ENCODE measurements at places on chromosomes 4 and X.

GRCh38 chr4:189001283-189001970, 862.2 kb downstream of the TRIML1 start:
- no peak for DNase-seq

DNA sequence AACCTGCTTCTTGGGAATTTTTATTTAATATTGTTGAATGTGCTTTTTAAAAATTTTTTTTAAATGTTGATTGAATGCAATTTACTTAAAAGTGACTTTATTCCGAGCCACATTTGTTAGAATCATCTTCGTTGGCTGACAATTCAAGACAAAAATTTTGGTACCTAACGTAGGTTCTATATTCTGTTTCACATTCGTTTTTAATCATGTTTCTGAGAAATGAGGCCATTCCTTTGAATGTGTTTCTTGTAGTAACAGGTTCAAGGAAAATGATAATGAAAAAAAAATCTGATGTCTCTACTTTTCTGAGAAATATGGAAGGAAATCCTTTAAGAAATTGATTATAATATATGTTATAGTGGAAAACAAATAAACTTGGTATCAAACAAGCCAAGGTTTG, 92.3 kb upstream of the DCLK2 start:
- no peak for DNase-seq

DNA sequence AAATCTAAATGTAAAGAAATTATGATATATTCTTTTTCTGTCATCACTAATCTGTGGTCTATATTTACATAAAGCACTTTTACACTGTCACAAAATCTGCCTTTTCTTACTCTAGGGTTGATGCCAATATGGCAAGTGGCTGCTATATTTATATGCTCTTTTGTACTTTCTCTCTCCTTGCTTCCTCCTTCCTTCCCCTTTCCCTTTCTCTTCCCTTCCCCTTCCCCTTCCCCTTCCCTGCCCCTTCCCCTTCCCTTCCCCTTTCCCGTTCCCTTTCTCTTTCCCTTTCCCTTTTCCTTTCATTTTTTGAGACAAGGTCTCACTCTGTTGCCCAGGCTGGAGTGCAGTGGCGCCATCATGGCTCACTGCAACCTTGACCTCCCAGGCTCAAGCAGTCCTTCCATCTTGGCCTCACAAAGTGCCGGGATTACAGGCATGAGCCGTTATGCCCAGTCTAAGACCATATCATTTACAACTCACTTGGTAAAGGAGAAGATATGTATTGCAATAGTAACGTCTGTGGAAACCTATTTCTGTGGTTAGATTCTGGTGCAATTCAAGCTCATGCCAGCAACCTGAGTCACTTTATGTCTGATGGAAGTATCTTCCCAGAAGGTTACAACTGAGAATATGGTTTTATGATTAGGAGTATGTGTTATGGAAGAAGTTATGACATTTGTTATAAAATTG, 13.9 kb upstream of the PLAC8 start:
- peak; percentile 60 for DNase-seq

DNA sequence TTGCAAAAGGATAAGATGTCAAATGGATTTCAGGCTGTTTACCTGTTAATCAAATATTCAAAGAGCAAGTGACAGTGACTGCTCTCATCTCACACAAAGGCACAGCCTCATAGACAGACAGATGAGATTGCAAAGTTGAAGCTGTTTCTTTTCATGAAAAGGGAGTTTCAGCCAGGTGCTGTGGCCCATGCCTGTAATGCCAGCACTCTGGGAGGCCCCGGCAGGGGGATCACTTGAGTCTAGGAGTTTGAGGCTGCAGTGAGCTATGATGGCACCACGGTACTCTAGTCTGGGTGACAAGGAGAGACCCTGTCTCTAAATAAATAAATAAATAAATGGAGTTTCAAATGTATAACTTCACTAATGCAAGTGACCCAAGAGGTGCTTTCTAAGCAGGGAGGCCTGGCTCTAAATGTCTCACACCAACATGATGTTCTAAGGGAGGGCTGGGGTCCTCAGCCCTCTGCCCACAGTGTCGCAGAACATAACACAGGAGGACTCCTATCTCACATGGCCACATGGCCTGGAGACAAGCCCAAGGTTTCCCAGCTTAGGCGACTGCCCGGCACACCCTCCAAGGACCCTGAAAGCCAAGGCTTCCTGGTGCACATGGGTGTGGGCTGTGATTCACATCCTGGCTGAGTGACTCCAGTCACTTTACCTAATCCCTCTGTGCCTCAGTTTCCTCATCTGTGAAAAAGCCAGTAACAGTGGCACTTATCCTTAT, 26.8 kb downstream of the PPP2R2C start:
- no peak for DNase-seq

- no peak for DNase-seq
These were observed 423 bp downstream of the RPL39 start for GRCh38 chrX:119790977-119791436.

GRCh38 chr4:105461221-105461620, 12.6 kb downstream of the PPA2 start:
- DNase-seq = no peak

DNA sequence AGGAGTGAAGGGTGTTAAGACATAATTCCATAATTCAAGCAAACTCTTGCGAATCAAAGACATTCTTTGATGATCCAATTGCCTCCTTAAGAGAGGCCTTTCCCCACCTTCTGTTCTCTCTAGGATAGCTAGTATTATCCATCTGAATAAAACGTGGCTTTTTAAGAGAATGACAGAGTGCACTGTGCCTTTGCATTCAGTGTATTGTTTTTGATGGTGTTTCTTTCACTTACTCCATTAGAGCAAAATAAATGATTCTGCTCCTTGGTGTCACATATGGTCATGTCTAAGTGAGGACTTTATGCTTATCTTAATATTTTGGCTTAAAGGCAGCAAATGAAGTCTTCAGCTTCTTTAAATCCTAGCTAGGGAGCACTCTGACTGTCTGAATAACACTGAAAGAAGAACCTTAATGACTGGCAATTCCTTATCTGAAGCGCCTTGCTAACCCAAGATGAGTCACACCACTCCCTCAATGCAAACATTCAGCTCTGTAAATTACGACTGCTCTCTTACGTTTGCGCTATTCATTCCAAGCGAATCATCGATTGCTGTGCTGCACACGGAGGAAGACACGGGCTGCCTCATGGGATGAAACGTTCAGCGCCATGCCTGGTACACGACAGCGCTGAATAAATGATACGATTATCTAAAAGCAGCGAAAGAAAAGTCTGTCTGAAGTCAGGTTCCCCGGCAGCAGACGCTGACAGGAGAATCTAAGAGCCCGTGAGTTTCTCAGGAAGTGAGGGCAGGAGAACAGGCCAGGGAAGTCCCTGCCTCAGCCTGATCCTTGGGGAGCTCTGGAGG, 35.1 kb upstream of the GEMIN8 start:
- DNase-seq = peak; percentile 39

- DNase-seq = no peak
These were observed 377.1 kb upstream of the HS3ST1 start for GRCh38 chr4:11805842-11806241.

DNA sequence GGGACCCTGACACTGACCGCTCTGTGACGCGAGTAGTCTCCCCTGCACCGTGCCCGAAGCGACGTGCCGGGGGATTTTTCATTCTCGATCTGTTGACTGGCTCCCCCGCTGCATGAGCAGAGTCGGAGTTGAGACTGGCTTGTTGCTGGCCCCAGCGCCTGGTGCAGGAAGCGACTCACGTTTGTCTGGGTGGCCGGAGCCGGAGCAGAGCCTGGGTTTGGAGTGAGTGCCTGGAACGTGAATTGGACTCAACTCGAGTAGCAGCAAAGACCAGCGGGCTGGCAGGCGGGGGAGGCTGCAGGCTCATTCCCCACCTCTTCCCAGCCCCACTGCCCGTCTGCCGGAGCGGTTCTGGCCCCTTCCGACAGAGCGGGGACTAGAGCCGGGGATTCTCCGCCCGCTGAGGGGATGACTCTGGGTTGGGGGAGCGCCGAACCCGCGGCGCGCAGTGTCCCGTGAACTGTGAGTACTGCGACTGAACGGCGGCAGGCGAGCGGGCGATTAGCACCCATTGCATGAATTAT, 554 bp downstream of the PCDH7 start:
- DNase-seq = no peak

- DNase-seq = no peak
These were observed 252.3 kb upstream of the RASGEF1B start for GRCh38 chr4:81723927-81724587.

- DNase-seq = no peak
These were observed 38.5 kb downstream of the LRP2BP start for GRCh38 chr4:185357211-185357610.

Measured in HTR-8/SVneo (cell line).